Lower lobe of right lung (tissue), 2 donors: ENCODE measurements at places on chromosomes 1 and 21.

GRCh38 chr1:219629296-219629880 is 16.5 kb upstream of the ZC3H11B start:
- DNase-seq = no peak

GRCh38 chr1:62022382-62022983 is 172.2 kb upstream of the L1TD1 start:
- DNase-seq = no peak

GRCh38 chr1:206847337-206847834 is 18.0 kb upstream of the IL20 start:
- DNase-seq = no peak

DNA sequence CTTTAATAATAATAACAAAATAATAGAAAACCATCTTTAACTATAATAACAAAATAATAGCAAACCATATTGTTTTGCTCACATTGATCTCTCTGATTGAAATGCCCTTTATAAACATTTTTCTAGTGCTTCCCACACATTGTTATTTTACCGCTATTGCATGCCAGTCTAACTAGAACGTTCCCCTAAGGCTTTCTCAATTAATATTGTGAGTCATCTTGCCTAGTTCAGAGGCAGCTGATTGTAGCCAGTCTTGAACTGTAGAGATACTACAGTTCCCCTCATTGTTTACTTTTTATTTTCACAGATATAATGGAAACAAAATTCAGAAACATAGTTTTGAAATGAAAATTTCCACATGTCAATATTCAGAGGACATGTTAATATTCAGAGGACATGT is 192.3 kb upstream of the ADGRL4 start:
- no peak for DNase-seq

DNA sequence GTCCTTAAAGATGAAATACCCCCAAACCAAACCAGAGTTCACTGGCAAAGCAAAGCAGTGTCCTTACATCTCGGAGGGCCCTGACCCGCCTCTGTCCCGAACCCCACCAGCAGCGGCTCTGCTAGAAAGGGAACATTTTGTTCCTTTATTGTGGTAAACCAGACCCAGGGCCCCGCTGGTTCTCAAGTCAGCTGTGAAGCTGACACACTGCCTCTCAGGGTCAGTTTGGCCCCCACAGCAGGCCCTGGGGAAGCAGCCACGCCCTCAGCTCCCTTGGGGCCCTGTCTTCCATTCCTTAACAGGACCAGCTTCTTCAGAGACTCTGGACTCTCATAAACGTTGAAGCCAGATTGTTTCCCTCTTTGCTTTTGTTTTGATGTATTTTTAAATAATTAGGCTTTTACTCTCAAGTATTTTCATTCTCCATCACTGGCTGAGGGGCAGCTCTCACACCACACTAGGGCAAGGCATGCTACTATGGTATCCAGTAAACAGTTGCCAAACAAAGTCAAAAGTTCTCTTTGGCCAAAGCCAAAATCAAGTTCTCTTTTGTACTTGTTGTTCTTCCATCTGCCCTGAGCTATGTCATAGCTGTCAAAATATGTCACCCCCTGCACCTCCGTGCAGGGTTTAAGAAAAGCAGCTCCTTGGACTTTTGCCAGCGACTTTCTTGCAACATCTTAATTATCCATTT is 61.1 kb upstream of the ANGPTL1 start:
- peak; percentile 62 for DNase-seq

GRCh38 chr1:180953291-180954004 is 40.8 kb downstream of the KIAA1614 start:
- no peak for DNase-seq

- no peak for DNase-seq
These were observed 194.6 kb downstream of the ST6GALNAC3 start for GRCh38 chr1:76269155-76269554.

- DNase-seq = no peak
These were observed 65.6 kb downstream of the RIMS3 start for GRCh38 chr1:40599926-40600325.

DNA sequence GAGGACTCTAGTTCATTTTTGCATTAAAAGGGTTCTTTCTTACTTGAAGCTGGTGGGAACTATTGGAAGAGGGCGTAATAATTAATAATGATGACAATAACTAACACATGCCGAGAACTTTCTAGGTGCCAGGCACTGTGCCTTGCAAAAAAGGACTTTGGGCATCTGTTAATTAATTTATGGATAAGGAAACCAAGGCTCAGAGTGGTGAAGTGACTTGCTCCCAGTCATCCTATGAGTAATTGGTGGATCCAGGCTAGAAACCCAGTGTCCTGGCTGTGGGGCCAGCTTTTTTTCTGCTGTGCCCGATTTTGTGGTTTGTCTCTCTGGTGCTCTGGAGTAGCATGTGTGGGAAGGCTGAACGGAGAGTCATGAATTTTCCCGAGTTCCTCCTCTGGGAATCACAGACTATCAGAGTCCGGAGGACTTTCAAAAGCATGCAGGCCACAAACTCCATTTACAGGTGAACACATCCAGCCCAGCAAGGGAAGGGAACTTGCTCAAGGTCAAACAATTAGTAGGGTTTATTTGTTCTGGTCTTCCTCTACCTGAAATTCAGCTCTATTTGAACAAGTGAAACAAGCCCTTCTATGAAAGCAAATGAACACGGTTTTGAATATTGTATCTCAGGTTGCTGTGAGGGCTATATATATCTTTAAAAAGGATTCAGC is 23.4 kb downstream of the ROR1 start:
- no peak for DNase-seq

GRCh38 chr1:81407000-81407821 is 393.5 kb upstream of the ADGRL2 start:
- no peak for DNase-seq

- no peak for DNase-seq
These were observed 14.8 kb downstream of the S100A6 start for GRCh38 chr1:153520818-153521476.

GRCh38 chr1:178496410-178497135 is at the start of gene CLEC20A:
Gene CLEC20A, minus strand, starts transcription at chr1:178496964. Its CDS starts 25 bp downstream, at chr1:178496939.
- DNase-seq = no peak

- DNase-seq = no peak
These were observed 191.4 kb downstream of the ZBTB18 start for GRCh38 chr1:244242446-244242845.

DNA sequence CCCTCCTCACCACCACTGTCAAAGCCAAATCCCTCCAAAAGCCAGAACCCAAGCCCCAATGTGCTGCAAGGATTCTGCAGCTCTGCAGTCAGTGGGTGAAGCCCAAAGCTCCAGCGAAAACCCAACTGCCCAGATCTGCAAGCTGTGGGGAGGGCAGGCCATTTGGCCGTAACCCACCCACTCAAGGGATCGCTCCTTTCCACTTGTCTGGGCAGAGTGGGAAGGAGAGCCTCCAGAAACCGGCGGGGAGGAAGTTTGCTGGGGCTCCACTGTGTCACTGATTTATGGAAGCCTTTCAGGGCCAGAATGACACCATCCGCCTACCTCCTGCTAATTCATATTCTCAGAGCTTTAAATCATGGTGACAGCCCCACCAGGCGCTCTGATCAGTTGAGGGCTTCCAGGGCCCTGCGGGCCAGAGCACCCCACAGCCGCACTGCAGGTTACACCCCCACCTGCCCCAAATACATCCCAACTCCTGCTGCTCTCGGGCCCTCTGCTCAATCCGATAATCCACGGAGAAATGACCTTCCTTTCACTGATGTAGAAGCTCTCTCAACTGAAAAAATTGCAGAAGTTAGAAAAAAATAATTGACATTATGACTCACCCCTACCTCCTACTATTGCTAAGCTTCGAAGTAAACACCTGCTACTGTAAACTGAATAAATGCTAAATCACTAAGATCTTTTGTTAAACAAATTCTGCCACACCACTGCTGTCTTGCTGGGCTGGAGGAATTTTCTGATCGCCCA is 40.6 kb upstream of the RAB4A start:
- no peak for DNase-seq

GRCh38 chr1:209662879-209663327 is 10.7 kb upstream of the LAMB3 start:
- no peak for DNase-seq

DNA sequence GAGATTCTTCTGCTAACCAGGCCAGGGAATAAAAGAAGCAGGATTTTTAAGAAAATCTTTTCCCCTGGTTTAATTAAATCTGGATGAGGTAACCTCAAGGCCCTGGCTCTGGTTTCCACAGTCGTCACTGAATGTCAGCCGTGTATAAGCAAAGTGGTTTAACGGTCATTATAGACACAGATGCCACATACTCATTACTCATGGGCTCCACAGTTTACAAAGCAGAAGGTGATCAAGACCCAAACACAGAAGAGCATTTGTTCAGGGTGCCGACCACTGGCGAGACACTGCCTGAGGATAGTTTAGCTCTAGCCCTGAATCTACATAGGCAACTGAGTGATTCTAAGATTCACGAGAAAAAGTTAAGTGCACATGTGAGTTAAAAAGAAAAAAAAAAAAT is 27.8 kb upstream of the RAP1GAP start:
- no peak for DNase-seq

DNA sequence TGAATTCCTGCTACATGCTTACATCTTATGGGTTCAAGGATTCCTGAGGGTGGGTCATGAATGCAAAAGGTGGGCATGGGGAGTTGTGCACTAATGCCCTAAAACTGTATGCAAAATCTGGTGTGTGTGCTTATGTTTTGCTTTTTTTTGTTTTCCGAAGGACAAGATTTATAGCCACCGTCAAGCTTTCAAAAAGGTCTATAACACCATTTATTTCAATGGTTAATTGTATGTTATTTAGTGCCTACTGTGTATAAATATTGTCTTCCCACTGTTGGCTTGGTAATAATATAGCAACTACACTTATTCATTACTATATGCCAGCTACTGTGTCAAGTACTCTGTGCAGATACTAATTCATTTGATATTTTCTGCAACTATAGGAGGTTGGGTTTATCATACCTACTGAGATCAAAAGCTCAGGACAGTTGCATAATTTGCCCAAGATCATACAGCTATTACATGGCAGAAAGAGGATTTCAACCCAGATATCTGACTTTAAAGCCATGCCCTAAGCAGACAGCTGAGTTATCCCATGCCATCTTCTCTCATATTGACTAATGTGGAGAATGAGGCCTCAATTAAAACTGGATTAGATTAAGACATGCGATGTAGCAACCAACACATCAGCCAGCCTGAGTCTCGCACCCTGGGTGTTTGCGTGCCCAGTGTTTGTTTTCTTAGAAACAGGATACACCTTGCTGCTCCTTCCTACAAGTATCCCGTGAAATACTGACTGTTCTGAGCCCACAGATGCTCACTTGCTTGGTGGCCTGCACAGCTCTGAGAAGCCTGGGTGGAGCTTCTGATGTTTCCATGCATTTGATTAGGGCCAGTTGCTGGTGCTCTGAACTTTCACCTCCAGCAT is 34.6 kb downstream of the GADD45A start:
- DNase-seq = no peak

GRCh38 chr1:112594208-112594876 is 24.6 kb downstream of the ST7L start:
- no peak for DNase-seq

- DNase-seq = no peak
These were observed 65.4 kb upstream of the SSBP3 start for GRCh38 chr1:54471588-54471987.

- DNase-seq = no peak
These were observed 21.1 kb downstream of the UBAP2L start for GRCh38 chr1:154241703-154242351.

DNA sequence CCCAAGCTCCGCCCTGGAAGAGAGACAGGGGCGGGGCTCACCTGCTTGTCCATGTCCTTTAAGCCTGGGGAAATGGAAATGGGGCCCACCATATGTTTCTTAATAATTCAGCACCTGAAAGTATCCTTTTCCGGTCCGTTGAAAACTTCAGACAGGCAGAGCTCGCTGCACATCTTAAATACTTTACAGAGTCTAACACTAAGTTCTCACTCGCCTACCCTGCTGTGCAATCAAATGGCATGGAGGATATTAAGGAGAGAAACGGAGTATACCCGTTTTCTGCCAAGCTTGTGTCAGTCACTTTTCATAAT is 467 bp upstream of the CC2D1B start:
- no peak for DNase-seq

DNA sequence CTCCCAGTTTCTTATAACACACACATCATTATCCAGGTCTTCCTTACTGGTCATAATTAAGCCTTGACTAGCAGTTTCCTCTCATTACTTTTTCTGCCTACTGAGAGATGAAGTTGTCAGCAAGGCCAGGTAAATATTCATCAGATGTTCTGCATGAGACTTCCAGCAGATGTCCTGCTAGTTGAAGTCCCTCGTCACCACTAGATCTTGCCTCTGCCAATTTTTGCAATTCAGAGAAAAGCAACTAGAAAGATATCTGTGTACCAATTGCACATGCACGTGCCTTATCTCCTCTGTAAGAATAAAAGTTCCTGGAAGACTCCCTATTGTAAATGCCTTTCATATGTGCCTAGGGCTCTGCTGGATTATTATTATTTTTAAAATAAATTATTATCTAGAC is 18.3 kb downstream of the ACKR1 start:
- DNase-seq = no peak

DNA sequence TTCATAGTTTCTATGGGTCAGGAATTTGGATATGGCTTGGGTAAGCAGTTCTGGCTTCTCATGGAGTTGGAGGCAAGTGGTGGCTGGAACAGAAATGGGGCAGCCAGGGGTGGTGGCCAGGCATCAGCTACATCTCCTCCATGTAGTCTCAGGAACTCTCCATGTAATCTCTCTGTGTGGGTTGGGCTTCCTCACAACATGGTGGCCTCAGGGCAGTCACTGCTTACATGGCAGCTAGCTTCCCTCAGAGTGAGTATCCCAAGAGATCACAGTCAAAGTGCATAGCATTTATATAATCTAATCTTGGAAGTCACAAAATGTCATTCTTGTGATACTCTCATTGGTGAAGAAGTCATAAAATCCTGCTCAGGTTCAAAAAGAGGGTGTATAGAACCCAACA is 25.7 kb downstream of the MR1 start:
- no peak for DNase-seq

DNA sequence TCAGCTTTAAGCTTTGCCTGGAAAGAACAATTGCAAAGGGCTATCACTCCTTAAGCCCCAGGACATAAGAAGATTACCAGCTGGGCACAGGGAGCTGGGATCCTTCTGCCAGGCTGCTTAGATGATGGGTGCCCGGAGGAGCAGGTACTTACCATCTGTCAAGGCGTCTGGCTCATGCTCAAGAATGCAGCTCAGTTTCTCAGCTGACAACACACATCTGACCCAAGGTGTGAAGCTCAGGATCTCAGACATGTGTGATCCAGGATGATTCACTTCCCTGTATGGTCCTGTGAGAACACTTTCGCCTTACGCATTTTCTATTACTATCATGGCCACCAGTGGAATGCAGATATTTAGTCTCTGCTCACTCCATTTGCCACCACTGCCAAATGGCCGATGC is 14.7 kb upstream of the DISC1 start:
- no peak for DNase-seq

- DNase-seq = no peak
These were observed 35.2 kb upstream of the EDEM3 start for GRCh38 chr1:184789884-184790283.

DNA sequence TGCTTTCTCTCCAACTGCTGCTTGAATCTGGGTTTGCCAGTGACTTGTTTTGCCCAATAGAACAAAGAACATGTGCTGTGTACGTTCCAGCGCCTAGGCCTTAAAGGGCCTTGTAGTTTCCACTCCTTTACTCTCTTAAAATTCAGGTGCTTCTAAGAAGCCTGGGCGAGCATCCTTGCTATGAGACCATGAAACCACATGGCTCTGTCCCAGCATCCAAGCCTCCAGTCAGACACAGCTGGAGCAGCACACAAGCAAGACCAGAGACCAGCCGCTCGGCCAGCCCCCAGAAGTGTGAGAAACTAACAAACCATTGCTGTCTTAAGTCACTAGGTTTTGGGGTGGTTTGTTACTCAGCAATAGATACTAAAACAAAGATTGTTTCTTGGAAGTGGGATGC is 15.1 kb downstream of the PLEKHO1 start:
- DNase-seq = no peak
